Left colon (tissue), 2 donors: ENCODE measurements at places on chromosomes 7 and 10. TPM values are rescaled to one million over a fixed set of nuclear protein-coding genes. Genes with fewer than 3 reads are reported as not detected.

- no peak for DNase-seq
Measured at GRCh38 chr7:103141753-103142404, 7.0 kb downstream of the NAPEPLD start.

PSMA2 gene
- total RNA-seq = 73.0 TPM

DNA sequence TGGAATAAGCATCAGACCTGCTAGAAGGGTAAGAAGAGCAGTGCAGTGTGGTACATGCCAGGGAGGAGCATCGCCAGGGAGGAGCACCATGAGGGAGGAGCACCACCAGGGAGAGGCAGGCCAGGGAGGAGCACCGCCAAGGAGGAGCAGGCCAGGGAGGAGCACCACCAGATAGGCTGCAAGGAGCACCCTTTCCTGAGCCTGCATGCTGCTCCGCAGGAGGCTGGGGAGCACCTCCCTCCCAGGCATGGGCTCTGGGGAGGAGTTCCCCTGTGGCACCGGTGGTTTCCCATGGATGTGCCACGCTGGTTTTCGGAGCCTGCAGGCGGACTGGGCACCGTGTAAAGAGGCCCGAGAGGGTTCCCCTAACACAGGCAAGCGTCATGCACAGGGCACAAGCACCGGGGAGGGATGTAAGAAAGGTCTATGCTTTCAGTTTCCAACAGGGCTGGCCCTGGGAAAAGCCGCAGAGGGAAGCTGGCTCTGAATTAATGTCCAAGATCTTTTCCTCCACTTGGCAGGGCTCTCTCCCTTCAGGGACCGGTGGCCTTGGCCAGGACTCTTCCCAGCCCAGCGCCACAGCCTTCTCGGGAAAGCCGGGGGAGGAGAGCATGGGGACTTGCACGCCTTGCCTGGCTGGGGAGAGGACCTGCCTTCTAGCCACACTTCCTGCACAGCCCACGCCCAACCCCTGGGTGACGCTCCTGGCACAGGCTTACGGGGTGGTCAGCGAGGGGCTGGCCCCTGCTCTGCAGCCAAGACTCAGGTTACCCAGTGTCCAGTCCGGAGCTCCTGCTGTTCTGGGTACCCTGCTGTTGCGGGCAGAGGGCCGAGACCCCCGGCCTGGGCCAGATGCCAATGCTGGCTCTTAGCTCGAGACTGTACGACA is 11.5 kb upstream of the GPER1 start:
- no peak for DNase-seq

HMX2 gene
- total RNA-seq = 0.20 TPM

DNA sequence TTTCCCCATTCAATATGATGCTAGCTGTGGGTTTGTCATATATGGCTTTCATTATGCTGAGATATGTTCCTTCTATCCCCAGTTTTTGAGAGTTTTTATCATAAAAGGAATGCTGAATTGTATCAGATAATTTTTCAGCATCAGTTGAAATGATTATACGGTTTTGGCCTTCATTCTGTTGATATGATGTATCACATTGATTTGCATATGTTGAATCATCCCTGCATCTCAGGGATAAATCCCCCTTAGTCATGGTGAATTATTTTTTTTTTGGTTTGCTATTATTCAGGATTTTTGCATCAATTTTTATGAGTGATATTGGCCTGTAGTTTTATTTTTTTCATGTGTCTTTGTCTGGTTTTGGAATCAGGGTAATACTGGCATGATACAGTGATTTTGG is 1152.3 kb upstream of the C7orf33 start:
- no peak for DNase-seq

KLF14 gene
- total RNA-seq = not detected

GRCh38 chr7:122883049-122883680 is 3.1 kb downstream of the CADPS2 start:
- no peak for DNase-seq

GRCh38 chr10:9824631-9825071 is 1193.0 kb upstream of the CELF2 start:
- DNase-seq = no peak

DNA sequence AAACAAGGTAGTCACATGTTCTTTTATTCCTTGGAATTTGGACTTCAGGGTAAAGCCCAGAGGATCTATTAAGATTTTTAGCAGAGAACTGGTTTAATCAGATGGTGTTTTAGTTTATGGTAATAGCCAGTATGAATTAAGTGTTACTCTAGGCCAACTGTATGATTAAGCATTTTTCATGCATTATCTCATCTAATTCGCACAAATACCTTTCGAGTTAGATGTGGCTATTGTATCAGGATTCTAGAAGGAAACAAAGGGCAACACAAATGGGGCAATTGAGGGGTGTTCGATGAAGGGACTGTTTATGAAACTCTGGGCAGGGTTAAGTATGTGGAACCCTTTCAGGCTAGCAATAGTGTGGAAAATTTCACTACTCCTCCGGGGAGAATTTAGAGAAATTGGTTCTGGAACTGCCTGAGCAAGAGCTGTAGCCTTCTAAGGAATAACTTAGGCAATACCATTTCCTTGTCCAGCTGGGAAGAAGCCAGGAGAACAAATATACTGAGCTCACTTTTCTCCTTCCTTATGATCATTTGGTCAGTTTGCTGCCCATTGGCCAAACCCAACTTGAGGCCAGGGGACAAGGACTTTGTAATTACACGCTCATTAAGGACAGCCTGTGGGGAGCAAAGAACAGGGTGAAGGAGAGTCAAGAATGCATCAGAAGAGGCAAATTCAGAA is 319.0 kb upstream of the FZD1 start:
- no peak for DNase-seq

LRIT1 gene
- not detected for total RNA-seq

DNA sequence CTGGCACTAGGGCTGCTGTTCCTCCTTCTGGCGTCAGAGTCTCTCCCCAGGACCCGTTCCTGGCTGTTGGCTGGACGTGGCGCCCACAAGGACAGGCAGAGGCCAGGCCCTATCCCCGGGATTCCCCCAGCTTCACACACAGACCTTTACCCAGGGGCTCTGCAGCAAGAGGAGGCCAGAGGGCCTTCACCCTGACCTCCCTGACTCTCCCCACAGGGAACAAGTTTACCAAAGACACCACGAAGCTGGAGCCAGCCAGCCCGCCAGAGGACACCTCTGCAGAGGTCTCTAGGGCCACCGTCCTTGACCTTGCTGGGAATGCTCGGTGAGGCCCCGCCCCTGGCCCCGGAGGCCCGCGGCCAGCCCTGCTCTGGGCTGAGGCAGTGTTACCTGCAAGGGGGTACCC is 82.2 kb downstream of the GTF2IRD1 start:
- no peak for DNase-seq

DNA sequence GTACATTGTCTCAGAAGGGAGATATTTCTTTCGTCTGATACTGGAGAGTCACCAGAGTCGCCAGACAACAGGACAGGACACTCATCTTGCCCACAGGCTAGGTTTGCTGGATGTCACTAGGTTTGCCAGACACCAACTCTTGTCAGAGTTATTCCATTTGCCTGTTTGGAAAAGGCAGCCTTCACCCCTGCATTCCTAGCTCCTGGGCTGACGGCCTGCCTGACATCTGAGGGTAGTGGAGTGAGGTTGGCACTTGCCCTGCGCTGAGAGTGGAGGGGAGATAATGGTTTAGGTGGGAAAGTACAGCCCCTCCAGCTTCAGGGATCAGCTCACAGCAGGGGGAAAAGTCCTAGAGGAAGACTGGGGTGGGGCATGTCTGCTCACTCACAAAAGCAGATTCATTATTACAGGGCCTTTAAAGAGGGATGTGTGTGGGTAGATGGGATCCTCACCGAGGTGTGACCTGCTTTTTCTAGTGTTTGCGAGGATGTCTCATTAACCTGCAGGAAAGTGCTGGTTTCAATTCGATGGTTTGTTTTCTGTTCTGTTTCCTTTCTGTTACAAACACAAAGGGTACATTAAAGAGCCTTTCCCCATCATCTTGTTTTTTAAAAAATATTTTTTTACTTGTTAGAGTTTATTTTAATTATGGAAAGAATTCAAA is 79.3 kb upstream of the TNS3 start:
- no peak for DNase-seq

DNA sequence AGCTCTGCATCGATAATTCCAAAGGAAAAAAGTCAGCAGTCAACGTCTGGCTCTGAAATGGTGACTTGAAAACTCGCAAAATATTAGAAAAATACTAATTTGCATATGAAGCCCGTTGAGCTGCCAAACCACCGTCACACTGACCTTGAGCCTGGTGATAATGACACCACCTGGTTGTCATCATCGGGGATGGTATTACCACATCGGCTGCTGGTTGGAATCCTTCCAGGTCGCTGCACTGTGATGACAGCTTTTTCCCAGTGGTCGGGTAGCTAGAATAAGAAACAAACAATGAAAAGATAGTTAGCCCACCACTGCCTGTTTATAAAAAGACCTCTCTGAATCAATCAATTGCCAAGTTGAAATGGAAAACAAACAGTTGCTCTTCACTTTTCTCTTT is 41.6 kb downstream of the LAMB1 start:
- DNase-seq = no peak

- DNase-seq = no peak
Measured at GRCh38 chr10:131731780-131732630, 168.8 kb upstream of the PPP2R2D start.

XRCC2 gene
- total RNA-seq = 1.3 TPM

DNA sequence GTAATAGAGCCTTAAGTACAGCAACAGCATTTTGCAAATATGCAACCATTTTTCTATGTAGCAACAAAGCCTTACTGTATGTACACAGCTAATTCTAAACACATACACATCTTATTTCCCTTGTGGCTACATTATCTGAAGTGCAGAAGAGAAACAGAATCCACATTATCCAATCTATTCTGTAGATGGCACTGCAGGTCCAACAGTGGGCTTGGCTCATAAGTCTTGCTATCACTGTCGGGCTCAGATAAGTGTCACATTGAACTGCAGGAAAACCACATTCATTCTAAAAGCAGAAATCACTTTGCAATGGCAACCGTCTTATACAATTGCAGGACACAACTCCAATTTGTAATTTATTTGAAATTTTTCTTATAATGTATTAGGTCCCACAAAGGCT is 109.8 kb upstream of the NOBOX start:
- no peak for DNase-seq

DNA sequence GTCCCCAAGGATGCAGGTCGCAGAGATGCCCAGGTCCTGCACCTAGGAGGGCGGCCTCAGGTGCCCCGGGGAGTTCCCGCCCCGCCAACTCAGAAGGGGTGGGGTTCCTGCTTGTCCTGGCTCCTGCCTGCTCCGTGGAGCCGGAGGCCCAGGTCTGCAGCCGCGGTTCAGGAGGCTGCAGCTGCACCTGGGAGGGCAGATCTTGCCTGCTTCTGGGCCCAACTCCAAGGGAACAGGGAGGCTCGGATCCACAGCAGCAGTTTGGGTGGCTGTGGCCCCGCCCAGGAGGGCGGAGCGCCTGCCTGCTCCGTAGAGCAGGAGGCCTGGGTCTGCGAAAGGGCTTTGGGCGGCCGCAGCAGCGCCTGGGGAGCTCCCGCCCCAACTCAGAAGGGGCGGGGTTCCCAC is 108.2 kb upstream of the EGR2 start:
- DNase-seq = no peak

DNA sequence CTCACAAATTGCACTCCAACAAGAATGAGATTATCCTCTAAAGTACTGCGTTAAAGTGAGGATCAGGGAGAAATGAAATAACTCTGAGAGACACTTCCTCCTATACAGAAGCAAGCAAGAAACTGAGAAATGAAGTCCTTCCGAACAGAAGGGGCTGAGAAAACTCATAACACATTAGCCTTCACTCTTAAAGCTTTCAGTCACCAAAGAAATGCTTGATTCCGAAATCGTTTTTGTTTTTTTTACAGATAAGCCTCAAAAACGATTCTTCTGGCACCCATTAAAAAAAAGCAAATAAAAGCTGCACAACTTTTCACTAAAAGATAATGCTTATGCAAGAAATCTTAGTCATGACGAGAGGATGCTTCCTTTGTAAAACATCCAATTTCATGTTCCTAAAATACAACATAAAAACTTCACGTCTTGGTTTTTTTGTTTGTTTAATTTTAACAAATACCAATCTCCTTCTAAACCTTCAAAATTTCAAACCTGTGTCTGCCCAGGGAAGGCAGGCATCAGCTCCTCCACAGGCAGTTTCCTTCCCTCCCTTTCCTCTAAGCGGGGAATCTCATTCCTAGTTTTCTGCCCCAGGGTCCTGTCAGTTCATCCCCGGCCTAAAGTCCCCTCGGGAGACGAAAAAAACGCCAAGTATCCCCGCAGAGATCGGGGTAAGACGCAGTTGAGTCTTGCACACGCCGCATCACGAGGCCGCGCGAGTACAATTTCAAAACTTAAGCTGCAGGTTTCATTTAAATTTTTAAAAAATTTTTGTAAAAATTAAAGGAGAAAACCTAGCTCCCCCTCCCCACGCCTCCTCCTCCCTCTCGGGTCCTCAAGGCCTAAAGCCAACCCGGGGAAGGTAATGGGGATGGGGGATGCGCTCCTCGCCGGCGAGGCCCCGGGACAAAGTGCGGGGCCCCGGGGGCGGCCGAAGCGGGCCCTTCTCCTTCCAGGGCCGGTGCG is 1.1 kb downstream of the BAZ1B start:
- peak; percentile 26 for DNase-seq
